Stimulated activated naive CD8-positive, alpha-beta T cell treated with anti-CD3 and anti-CD28 coated beads, Interleukin-15, Interleukin-2, amounts not matched to agents 100 U/mL and 50 U/mL, for 24 hours (primary cell): ENCODE measurements at places on chromosomes 4 and X.

GRCh38 chrX:154063234-154063633 is 34.3 kb downstream of the MECP2 start:
- DNase-seq, result no peak

DNA sequence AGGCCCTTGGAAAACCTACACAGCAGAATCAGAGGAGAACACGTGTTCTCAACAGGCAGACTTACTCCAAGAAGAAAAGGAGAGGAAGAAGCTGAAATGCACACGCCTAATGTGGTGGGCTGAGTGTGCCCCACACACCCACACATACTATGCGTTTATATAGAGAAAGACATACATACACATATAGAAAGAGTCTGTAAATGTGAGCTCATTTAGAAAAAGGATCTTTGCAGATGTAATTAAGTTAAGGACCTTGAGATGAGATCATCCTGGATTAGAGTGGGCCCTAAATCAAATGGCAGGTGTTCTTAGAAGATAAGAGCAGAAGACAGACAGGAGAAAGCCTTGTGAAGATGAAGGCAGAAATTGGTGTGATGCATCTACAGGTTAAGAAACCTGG is 87.2 kb upstream of the KLF3 start:
- DNase-seq, result no peak

DNA sequence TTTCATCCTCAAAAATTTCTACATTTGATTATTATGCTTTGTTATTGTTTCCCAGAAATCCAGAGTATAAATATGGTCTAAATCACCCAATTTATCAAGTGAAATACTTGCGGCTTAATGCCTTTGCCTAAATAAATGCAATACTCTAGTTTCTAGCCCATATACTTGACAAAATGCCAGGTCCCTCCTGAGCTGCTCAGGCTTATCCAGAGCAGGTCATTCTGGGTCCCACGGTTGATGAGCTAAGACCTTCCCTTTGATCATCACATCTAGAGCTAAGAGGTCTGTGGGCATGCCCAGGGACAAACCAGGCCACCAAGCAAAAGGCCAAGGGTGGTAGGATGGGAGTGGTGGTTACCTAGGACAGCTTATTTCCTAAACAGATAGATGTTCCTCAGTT is 180.1 kb downstream of the SMIM20 start:
- no peak for DNase-seq

DNA sequence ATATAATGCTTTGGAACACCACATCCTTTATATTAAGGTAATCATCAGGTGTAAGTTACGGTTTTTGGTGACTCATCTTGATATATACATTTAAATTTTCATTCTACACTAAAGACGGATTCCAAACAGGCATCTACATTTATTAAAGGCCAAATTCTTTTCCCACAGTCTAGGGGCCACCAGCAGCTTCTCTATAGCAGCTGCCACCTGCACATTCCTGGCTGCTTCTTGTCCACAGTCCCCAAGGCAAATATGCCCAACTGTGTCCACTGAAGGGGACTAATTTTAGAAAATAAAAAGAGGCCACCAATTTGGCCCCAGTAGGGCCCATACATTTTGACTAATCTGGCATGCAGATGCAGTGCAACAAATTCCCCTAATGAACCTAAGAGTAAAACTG is 96.6 kb downstream of the EFHC2 start:
- no peak for DNase-seq
